ENCODE measurements at places on chromosomes 12 and 14.

DNA sequence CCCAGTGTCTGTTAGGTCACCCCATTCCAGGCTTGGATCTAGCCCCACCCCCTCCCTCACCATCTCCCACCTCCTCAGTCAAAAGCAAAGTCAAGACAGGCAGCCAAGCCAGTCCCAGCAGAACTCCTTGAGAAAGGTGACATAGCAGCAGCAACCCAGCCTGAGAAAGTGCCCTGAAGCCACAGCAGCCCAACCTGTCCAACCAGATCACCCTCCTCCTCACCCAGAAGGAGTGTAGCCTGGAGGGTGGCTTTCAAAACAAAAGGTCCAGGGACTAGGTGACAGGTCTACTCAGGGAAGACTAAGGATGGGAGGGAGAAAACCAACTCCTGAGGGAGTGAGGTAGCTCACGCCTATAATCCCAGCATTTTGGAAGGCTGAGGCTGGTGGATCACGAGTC, 5.2 kb downstream of the RAB15 start:
- ATAC-seq, result no peak

GRCh38 chr14:101716956-101717662, 44.4 kb upstream of the PPP2R5C start:
- ATAC-seq, result no peak

DNA sequence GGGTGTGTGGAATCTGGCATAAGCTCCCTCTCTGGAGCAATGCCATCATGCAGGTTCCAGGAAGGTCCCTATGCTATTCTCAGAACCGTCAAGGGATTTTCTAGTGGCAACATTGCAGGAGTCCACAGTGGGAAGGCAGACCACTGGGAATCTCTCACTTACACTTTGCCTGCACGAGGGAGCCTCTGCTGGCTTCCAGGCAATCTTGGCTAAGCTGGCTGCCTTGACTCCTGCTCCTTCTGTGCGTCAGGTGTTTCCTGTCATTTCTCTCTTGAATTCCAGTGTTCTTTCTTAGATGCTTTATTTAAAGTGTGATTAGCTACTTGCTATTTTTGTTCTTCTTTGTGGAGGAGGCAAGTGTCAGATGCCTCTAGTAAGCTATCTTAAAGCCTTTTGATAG, 414.0 kb upstream of the ATP2B1 start:
- no peak for ATAC-seq

GRCh38 chr12:49296836-49297694, 2.1 kb downstream of the PRPH start:
- ATAC-seq, result peak; percentile 58

DNA sequence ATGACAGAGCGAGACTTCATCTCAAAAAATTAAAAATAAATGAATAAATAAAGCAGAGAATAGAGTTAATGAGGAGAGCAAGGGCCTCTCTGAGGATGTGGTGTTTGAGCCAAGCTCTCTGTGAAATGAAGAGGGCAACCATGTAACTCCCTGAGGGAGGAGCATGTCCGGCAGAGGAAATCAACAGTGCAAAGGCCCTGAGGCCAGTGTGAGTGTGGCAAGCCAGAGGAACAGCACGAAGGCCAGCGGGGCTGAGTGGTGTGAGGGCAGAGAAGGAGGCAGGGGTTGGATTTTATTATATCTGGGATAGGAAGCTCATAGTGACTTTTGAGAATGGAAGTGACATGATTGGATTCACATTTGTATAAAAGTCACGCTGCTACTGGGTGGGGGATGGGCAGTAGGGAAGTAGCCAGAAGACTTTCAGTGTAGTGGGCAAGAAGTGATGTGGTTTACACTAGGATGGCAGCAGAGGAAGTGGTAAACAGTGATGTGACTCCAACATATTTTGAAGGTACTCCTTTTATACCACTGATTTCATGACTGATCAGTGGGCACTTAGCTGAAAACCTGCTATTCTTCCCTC, 10.3 kb upstream of the LRP1-AS start:
- no peak for ATAC-seq

DNA sequence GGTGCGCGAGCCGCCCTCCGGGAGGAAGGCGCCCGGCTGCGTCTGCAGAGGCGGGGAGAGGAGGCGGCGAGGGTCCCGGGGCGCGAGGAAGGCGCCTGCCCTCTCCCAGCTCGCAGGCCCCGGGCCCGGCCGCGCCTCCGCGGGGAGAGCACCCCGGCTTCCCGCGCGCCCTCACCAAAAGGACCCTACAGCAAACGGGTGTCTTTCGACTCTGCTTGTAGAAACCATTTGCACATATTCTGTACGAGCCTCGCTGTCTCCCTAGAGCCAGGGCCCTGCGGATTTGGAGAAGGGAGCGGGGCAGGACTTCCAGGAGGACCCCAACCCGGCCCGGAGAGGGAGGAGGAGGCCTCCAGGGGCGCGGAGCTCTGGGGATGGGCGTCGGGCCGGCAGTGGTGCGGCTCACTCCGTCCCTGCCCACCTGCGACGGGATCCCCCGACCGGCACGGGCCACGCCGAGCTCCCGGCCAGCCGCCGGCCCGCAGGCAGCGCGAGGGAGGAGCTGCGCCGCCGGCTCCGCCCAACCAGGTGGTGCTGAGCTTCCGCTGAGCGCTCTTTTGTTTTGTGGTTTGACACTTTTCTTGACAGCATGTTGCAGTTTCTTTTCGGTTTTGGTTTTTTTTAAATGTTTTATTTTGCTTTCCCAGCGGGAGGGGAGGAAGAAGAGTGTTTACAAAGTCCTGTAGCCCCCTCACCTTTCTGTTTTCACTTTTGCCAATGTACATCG, 103.3 kb upstream of the FKBP4 start:
- ATAC-seq, result peak; percentile 89

DNA sequence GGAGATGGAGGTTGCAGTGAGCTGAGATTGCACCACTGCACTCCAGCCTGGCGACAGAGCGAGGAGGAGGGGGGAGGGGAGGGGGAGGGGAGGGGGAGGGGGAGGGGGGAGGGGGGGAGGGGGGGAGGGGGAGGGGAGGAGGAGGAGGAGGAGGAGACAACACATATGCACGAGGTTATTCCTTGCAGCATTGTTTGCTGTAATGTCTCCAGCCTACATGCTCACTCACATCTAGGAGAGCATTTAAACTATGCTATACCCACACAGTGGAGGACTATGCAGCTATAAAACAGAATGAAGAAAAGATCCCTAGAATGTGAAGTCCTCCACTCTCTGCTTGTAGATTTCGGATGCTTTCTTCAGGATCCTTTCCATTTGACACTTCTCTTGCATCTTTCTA, 3.5 kb upstream of the HIGD1C start:
- ATAC-seq, result no peak

DNA sequence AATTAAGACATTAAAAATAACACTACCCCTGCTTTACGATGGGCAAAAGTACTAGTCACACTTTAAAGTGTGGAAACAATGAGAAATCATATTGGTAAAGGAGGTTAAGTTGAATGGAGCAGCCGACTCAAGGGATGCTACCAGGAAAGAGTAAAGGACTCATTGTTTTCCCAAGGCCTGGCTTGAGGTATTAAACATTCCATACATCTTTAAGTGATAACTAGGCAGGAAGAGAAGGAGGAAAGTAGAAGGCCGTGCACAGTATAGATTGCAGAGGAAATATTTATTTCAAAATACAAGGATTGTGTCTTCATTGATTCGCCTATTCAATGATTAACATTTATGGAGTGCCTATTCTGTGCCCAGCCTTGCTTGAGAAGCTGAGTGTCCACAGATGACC, 20.6 kb upstream of the YARS2 start:
- ATAC-seq, result no peak

- ATAC-seq, result peak; percentile 12
Measured at GRCh38 chr14:73231981-73232851, 5.1 kb upstream of the PAPLN start.

All from activated T-helper 17 cell treated with anti-CD3 and anti-CD28 coated beads, Interleukin-2, amount 50 U/mL, for 72 hours (primary cell).